ENCODE measurements at places on chromosomes 16 and 17.

DNA sequence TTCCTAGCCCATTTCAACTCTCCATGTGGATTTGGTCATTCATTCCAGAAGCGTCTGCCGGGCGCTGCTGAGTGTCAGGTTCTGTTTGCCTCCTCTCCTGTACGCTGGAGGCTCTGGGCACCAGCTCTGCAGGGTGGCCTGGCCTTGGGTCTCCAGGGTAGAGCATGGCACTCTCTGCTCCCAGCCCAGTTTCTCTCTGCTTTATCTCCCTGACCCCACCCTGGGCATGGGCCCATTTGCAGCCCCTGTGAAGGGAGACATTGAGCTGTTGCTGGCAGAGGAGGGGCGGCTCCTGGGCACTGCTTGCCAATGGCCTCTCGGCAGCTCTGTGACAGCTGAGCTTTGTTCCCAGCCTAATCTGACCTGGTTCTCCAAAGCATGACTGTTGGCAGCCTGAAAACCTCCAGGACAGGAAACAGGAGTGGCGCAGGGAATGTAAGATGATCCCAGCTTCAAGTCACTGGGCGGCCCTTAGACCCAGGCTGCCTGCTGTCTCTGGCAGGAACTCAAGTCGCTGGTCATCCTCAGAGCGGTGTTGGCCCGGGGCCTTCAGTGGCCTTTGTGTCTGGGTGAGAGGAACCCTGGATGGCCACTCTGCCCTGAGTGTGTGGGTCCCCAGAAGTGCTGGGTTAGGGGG, 146.8 kb downstream of the SEC14L1 start:
- no peak for DNase-seq

DNA sequence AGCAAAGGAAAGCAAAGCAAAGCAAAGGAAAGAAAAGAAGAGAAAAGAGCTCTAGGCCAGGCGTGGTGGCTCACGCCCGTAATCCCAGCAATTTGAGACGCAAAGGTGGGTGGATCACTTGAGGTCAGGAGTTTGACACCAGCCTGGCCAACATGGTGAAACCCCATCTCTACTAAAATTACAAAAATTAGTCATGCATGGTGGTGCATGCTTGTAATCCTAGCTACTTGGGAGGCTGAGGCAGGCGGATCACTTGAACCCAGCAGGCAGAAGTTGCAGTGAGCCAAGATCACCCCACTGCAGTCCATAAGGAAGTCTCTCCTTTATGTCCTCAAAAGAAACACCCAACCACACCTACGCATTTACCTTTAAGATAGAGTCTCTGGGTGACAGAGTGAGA, 70.1 kb downstream of the ADAMTS18 start:
- DNase-seq: no peak

DNA sequence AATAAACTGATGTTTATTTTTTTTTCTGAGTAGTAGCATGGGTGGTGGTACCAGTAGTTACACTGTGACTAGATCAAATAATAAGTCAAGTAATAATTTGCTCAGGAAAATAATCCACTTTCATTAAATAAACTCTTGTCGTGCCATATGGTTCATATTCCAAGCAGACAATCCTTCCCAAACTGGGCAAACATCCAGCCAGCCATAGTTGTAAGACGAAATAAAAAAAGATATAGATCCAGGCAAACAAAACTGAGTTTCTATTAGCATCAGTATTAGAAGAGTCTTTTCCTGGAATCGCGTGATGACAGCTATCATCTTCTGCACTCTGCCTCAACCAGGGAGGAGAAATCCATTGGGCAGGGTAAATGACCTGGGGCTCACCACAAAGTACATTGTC, 508.4 kb upstream of the GOT2 start:
- DNase-seq: no peak

- no peak for DNase-seq
Measured at GRCh38 chr16:89103156-89103555, 9.5 kb downstream of the ACSF3 start.

DNA sequence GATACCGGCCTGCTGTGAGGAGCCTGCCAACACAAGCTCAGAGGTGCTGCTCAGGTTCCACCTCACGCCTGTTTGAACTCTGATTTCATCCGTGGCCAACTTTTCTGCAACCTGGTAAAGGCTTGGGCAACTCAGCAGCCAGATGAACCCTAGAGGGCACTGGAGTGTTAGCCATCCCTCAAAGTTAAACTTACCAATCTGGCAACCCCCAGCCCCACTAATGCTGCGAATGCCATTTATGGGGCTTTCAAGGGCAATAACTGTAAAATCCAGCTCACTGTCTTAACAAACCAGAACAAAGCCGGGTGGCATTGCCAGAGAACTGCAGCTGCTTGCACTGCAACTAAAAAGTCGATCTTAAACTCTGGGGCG, 105.5 kb downstream of the AXIN2 start:
- no peak for DNase-seq

DNA sequence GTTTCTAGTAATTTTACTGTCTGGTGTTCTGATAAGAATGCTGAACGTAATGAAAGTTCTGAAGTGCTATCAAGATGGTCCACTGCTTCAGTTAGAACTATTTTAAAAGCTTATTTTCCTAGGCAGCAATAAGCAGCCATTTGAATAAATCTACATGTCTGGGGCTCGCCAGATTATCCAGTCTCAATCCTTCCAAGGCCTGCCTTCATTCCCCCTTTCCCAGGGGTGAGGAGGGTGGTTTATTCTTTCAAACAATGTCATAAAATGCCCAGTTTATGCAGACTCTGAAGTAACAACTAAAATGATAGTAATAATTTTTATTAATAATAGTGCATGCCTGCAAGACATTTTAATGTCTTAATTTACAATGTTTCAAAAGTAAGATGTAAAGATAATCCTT, 2.4 kb downstream of the CDH11 start:
- no peak for DNase-seq

DNA sequence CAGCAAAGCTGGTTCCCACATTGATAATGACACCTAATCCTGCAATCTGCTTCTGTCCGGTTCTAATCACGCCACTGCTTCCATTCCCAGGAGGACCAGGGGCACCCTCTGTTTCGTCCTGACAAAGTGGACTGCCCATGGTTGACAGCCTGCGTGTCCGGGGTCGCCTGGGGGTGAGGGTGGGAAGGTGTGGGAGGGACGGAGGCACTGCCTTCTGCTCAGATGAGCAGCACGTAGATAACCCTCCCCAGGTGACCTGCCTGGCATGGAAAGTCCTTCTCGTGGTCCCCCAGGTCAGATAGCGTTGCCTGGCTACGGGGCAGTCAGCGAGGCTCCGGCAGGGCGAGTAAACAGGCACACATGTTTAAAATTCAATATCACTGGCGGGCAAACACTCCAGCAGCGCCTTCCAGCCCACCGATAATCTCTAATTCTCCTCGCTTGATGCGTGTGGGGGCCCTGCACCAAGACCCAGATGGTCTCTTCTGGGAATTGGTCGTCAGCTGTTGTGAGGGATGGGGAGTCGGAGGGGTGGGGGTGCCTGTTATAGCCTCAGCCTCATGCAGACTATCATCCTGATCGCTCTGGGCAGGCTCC, 132.2 kb downstream of the RAP1GAP2 start:
- DNase-seq: no peak

DNA sequence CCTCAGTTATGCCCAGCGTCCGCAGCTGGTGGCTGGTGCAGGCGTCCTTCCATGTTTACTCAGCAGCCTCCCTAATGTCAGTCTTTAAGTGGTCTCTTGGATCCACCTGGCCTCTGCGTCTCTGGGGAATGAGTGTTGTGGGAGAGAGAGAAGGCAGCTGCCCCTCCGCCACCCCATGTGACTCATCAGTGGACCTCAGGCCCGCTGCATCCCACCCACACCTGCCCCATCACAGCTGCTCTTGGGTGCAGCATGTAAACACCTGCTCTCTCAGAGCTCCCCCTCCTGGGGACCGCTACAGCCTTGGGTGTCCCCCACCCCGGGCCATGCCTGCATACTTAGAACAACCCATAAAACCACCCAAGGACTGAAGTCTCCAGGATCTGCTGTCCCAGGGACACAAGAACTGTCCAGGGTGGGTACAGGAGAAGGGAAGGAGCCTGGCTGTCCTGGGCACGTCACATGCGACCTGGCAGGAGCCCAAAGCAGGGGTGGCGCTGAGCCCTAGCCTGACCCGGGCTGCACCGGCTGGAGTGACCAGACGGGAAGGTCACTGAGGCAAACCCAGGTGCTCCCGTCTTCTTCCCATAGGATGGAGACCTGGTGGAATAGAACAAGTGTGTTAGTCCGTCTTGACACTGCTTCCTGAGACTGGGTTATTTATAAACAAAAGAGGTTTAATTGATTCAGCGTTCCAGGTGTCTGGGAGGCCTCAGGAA, 4.2 kb downstream of the C16orf90 start:
- DNase-seq: no peak

Data from stimulated activated CD4-positive, alpha-beta T cell treated with anti-CD3 and anti-CD28 coated beads, Interleukin-15, amount 100 ng/mL, for 1 hour (primary cell).